ENCODE measurements at places on chromosomes 7 and 10.
A peak's percentile ranks its signal among the peaks of the same experiment; 100 is the strongest.

DNA sequence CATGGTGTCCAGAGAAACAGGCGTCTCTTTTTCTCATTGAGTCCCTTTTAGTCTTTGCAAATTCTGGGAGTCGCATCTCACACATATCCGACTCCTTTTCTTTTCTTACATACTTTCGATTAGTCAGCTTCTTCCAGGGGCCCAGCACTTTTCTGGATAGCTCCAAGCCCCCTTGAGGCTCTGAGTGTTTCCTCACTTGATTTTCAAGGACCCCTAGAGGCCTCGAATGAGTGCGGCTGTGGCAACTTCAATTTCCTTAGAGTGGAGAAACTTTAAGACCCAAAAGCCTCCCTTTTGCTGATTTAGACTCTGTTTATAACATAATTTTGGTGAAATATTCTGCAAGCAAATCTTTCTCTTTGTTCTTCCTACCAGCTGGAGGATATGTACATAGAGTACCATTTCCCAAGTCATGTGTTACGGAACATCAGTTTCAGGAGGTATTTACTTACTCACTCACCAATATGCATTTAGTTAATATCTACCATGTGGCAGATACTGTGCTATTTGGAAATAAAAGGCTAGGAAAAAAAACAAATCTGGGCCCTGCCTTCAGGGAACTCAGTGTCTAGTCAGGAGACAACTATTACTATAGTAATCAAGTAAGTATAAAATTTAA lies 555.2 kb downstream of the REEP3 start:
- DNase-seq = no peak

GRCh38 chr10:116861796-116862195 lies 12.5 kb downstream of the ENO4 start:
- no peak for DNase-seq

- no peak for DNase-seq
These were observed 124.0 kb downstream of the REEP3 start for GRCh38 chr10:63645195-63645594.

- no peak for DNase-seq
These were observed 90.4 kb downstream of the AKR1D1 start for GRCh38 chr7:138166681-138167080.

DNA sequence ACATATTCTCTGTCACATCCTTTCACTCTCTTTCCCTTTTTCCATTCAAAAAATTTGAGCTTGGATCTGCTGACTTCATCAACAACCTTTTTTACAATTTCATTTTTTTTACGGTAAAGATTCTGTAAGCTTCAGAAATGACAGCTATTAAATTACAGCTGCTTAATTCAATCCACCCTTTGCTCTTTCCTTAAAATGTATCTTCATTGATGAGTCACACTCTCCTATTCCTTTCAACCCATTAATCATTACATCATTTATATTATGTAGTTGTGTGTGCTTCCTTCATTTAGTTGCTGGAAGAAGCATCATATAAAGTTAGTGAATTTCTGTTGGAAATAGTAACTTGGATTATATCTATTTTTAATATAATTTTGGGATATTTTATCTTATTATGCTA lies 67.1 kb upstream of the MAGI2 start:
- no peak for DNase-seq

DNA sequence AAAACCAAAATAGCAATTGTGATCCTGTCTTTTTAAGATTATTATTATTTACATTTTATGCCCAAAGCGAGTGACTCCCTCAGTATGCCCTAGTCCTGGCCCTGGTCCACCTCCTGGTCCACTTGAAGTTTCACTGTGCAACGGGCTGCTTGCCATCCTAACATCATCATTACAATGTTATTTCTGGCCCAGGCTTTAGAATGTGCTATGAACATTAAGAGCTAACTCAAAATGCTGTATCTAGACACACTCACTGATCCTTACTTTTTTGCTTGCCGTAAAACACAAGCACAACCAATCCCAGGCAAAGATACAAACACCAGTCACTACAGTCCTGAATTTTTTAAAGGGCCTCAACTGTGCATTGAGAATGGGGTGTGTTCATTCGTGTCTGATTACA lies 38.4 kb downstream of the RHOBTB1 start:
- DNase-seq = no peak

GRCh38 chr7:116670409-116671015 lies 1.5 kb upstream of the MET start:
- DNase-seq = no peak

- no peak for DNase-seq
These were observed 80.3 kb downstream of the RAMP3 start for GRCh38 chr7:45237788-45238461.

GRCh38 chr10:87818505-87819288 lies 671 bp upstream of the ATAD1 start:
- DNase-seq = peak; percentile 55

GRCh38 chr10:72252972-72253371 lies 20.8 kb upstream of the DDIT4 start:
- DNase-seq = no peak

DNA sequence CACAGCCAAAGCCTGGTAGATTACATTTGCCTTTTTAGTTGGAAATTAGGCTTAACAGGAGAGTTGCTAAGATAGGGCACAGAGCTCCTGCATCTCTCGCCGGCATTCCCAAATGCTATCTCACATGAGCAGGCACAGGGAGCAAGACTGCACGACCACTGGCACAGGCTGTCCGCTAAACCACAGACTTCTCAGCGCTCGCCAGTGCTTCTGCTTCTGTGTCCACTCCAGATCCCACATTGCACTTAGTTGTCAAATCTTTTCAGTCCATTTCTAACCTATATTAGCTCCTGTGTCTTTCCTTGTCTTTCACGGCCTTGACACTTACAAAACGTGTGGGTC lies 138.9 kb downstream of the EGFR start:
- DNase-seq = no peak

DNA sequence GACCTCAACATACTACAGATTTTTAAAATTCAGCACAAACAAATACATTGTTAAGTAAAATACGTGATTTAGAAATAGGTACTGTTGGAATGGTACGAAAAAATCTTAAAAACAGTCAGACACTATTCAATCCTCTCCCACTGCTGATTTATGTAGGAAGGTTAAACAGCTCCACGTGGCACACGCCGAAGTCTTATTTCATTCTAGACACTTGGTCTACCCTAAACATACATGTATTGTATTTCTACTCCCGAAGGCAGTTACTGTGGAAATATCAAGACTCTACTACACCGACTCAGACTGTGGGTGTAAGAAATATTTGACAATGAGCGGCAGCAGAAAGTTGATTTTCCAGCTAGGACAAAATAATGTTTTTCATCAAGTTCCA lies 130.6 kb downstream of the MPP7 start:
- DNase-seq = no peak

- peak; percentile 13 for DNase-seq
These were observed 47.8 kb upstream of the TMEM213 start for GRCh38 chr7:138749960-138750359.

DNA sequence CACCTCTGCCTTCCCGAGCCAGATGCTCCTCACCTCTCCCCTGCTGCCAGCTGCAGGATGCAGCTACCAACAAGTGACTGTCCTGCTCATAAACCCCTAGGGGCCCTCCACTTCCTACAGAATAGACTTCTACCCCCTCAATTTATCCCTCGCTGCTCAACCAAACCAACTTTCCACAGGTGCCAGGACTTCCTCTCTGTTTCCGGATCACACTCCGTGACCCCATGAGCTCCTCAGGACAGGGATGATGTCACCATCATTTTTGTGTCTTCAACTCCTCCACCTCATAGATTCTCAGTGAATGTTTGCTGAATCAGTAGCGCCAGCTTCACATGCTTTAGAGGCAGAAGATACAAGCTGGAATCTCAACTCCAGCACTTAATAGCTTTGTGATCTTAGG lies 25.8 kb upstream of the ADRB1 start:
- DNase-seq = no peak

All from natural killer cell (primary cell).